ENCODE measurements at places on chromosomes 5 and 9.

GRCh38 chr9:13974891-13975290 is 339.1 kb downstream of the NFIB start:
- no peak for DNase-seq

DNA sequence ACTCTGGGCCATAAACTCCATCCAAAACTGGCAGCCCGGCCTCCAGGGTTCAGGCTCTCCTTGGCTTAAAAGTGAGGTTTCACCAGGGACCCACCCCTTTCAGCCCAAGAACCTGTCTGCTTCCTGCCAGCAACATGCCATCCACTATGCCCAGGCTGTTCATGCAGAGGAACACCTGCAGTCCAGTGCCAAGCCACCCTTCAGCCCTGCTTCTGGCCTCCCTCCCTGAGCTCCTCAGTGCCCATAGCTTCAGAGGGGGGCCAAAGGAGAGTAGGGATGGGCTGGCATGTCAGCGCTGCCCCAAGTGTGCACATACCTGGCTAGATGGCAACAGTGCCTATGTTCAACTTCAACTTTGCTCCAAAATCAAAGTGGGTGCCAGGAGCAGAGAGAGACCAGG is 166.9 kb upstream of the MRPS30 start:
- no peak for DNase-seq

- DNase-seq: no peak
Observed at GRCh38 chr5:168649306-168649705, 70.1 kb upstream of the PANK3 start.

- DNase-seq: no peak
Observed at GRCh38 chr5:92916036-92916435, 665.0 kb downstream of the NR2F1-AS1 start.

DNA sequence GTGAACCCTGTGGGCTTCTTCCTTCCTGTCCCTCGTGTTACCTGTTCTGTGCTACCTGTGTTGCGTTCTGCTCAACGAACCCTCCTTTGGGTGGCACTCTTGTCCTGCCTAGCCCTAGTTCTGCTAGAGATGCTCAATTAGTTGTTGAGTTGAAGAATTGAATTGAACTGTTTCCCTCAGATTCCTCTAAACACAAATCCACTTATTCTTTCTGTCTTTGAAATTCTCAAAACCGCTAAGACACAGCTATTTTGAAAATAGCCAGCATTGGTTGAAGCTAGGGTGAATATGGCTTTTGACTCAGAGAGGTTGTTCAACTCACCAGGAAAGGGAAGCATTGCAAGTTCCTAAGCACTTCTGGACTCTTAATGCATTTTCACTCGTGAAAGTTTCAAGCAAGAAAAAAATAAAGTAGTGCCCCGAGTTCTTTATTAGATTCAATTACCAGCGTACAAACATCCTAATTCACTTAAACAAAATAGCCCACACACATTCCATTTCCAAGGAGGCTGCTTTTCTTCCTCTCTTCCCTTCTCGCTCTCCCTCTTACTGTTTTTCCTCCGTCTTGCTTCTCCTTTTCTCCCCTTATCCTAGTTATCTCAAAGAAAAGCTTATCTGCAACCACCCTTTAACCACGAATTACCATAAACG is 642 bp upstream of the ITGA1 start:
- no peak for DNase-seq

- no peak for DNase-seq
Observed at GRCh38 chr5:90161414-90161813, 248.1 kb downstream of the CETN3 start.

DNA sequence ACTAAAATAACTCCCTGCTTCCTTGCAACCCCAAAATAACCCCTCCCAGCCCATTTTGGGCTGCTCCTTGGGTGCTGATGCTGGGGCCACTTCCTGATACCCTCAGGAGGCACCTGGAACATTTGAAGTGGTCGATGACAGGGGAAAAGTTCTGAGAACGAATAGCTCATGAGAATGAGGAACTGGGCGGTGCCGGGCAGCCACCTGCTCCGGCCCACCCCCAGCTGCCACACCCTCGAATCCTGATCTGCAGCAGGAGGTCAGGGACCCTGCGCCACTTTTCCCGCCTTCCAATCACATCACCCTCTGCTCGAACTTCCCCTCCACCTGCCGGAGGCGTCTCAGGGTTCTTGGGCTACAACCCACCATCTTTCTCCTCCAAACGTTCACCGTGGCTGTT is 19.7 kb downstream of the HRH2 start:
- DNase-seq: no peak

- no peak for DNase-seq
Observed at GRCh38 chr9:5976674-5977397, 38.6 kb downstream of the RANBP6 start.

DNA sequence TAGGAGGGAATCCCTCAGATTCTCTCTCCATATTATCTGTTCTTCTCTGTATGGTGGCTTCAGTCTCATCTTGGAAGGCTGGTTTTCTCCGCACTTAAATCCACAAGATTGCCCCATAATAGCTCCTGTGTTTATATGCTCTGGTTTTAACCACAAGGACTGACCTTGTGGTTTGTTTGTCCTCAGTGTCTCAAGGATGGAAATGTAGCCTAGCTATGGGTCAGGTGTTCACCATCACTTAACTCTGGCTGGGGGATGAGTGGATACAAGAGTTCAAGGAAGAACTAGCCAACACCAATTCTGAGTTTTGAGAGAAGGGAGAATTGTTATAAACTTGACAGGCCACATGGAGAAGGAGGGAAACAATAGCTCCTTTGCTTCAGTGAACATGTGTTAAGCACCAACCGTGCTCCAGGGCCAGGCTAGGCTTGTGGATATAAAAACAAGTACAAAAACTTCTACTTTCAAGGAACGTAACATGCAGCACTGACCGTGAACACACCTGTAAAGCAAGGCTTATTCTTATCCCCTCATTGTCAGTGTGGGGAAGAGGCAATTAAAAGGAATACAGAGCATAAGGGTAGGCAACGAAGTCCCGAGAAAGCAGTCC is 75.6 kb upstream of the VLDLR start:
- no peak for DNase-seq

DNA sequence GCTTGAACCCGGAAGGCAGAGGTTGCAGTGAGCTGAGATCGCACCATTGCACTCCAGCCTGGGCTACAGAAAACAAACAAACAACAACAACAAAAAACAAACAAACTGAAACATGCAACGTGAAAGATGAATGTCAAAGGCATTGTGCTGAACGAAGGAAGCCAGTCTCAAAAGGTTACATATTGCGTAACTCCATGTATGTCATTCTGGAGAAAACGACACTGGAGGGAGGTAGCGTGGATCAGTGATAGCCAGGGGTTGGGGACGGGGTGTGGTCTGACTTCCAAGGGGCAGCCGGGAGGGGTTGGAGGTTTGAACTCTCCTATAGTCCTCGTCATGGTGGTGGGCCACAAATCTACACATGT is 12.1 kb upstream of the WDR5 start:
- DNase-seq: no peak

DNA sequence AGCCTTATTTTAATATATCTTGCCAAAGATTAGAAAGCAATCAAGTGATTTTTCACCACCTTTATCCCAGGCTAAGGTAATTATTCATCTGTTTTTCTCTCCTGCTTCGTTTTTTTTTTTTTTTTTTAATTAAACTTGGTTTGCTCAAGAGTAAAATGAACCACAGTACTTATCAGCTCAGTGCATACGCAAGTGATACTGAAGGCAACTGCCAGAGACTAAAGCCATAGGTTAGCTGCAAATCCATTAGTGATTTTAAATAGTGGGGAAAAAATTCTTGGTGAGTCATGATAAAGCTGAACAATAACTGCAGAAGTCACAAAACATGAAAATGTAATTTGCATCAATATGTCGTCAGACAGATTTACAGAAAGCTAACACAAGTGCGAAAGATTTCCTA is 829.1 kb downstream of the PTPRD start:
- DNase-seq: no peak

DNA sequence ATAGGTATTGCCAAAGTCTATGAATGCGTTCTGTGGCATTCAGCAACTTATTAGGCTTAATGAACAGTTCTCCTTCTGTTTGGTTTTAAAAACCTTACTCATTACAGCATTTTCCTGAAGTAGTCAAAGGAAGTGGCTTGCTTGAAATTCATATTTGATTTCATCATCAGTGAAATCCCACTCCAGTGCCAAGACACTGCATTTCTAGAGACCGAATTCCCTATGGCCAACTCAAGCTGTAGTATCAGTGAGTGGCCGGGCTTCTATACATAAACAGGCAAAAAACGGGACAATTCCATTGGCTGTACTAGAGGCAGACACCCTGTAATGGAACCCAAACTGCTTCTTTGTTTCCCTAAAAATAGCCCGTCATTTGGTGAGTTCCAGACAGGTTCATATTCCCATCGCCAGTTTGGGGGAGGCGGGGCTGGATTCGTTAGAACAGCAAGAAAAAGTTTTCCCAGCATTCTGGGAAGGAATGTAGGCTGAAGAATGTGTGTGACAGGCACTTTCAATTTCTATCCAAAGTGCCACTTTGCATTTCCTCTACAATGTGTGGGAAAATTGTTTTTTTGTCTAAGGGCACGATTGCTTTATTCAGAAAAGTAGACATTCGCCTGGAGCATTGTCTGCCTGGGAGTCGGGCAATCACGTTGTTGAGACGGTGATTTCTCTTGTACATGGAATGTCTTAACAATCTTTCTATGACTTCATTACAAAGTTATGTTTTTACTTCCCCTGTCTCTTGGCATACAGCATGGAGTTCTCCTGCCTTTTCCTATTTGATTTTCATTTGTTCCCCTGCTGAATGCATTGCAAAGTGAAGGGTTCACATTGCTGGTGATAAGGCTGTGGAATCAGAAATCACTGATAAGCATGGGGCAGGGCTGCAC is 141.8 kb upstream of the MAST4 start:
- DNase-seq: no peak

- DNase-seq: no peak
Observed at GRCh38 chr5:150559701-150560100, 51.8 kb downstream of the NDST1 start.

DNA sequence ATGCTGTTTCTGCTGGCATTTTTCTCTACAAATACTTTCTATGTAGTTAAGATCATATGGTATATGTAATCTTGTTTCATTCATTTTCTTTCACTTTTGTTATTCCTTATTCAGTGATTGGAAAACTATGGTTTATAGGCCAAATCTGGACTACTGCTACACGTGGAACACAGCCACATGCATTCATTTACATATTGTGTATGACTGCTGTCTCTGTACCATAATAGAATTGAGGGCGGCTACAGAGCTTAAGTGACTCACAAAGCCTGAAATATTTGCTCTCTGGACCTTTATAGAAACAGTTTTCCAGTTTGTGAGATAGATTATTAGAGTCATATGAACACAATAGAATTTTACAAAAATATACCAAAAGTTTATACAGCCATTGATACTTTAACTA is 133.6 kb upstream of the CDKN2B start:
- DNase-seq: no peak

DNA sequence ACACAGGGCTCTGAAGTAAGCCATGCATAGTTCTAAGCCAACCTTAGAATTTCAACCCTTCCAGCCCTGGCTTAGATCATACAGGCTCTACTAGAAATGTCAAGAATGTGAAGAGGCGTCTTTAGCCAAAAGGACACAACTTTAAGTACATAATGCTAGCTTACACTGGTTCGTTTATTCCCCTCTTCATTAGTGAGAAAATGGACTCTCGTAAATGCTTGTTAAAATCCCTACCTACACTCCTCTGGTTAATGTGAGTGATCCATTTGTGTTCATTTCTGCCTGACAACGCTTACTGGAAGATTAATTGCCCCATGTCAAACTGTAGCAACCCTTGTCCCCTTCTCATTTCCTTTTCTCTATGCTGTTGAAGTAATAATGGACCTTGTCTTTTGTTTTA is 149.3 kb upstream of the POU5F2 start:
- DNase-seq: no peak

Measured in activated gamma-delta T cell treated with anti-CD3 and anti-CD28 coated beads, Interleukin-2, amount 50 U/mL, for 16 hours (primary cell).